Activated CD4-positive, alpha-beta T cell treated with anti-CD3 and anti-CD28 coated beads, Interleukin-2, amount 10 ng/mL, durations not matched to agents 7 days and 5 days (primary cell): ENCODE measurements at places on chromosomes 2 and 18. TPM values are rescaled to one million over a fixed set of nuclear protein-coding genes. Genes with fewer than 3 reads are reported as not detected.

FEV gene
- not detected for total RNA-seq

RFTN2 gene
- total RNA-seq = not detected

TTR gene
- total RNA-seq = not detected

AGXT gene
- total RNA-seq = not detected

FOXI3 gene
- total RNA-seq = not detected

HOXD3 gene
- not detected for total RNA-seq

UGT1A5 gene
- total RNA-seq = not detected

DNA sequence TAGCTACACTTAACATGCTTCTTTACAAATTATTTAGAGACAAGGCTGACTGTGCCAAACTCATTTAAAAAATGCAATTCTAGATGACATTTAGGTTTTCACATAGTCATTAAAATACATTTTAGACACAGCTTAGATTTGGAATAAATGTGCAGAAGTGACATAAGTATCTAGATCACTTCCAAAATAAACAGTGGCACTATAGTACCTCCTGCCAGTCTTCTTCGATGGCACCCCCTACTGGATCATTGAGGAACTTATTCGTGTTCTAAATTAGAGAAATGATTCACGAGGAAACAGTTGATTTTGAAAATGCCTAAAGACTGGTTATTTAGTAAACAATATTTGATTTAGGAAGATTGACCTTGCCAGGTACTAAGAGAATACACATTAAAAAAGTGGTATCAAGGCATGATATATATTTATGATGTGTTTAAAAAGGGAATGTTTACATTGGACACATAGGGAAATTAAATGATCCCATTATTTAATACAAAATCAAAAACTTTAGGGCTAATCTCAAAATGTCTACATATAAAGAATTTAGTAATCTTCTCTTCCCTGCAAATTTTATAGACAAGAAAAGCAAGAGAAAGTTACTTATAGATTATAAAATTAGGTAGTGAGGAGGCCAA, 323.9 kb downstream of the XIRP2 start:
- H3K4me1 ChIP-seq = no peaks in the 10 kb centered on the region
- no peaks in the 10 kb centered on the region for H3K27me3 ChIP-seq
- H3K4me3 ChIP-seq = no peak overlapping the region
- no peak overlapping the region for H3K27ac ChIP-seq
- H3K36me3 ChIP-seq = no peaks in the 10 kb centered on the region

- peaks cover 5% of the 10 kb centered on the region for H3K27me3 ChIP-seq
- H3K27ac ChIP-seq = peak overlapping the region; percentile 88
- peak overlapping the region; percentile 38 for H3K4me3 ChIP-seq
These were observed 20.1 kb upstream of the TNP1 start for GRCh38 chr2:216879727-216880508.

DNA sequence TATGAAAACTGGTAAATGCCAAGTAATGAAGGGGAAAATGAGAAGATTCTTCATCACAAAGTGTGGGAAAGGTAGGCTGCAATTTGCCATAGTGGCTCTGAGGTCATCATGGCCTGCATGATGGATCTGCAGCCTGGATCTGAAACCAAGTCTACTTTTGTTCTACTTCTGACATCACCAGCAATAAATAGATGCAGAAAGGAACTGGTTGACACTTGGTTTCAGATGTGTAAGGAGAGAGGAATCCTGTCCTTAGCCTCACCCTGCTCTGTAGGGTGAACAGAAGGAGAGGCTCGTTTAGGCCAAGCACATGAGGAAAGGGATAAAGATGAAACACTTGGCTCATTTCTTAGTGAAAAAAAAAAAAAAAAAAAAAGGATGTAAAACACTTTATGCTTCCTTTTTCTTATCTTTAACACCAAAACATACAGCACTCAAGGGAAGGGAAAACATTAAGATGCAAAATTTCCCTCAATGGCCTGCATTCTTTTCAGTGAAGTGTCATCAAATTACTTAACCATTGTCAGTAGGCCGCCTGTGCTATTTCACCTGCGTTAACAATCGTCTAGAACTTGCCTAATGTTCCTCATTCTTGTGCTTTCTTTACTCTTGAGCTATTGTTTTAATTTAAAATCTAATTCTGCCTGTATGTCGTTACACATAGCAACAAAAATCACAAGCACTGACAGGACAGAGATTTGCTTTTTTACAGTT, 3.9 kb downstream of the NEB start:
- no peaks in the 10 kb centered on the region for H3K4me1 ChIP-seq
- no peak for DNase-seq
- H3K27me3 ChIP-seq = peaks cover 8% of the 10 kb centered on the region
- H3K27ac ChIP-seq = no peak overlapping the region

DNA sequence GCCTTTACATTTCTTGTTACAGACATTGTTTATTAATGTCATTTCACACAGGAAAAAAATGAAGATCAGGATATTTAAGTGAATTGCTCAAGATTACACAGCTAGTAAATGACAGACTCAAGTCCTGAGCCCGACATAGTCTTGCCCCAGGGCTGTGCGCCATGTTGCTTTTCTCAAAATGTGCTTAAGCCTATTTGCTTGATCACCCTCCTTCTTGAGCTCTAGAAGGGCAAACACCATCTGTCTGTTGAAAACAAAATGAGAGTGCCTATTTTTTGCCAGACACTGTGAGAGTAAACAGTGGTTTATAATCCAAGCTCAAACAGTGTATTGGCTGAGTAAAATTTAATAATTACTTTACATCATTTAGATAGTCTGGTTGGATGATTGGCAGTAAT, 34.8 kb upstream of the HNMT start:
- no peaks in the 10 kb centered on the region for H3K36me3 ChIP-seq
- no peaks in the 10 kb centered on the region for H3K27me3 ChIP-seq
- no peak for DNase-seq

DNA sequence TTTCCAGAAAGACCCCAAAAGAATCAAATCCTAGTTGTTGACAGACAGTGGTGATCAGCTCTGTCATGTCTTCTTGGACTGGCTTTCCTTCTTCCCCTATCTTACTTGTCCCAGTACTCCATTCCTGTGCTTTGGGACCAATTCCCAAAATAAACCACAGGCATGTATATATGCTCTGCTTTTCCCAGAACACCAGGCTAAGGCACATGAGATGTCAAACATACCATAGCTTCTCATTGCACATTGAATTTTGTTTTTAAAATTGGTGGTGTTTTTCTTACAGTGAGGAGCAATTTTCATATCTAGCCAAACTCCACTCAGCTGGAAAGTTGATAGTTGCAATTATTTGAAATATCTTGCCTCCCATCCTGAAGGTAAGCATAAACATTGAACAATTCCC, 88.9 kb upstream of the RGPD4 start:
- DNase-seq = no peak
- no peak overlapping the region for H3K4me3 ChIP-seq
- H3K4me1 ChIP-seq = no peaks in the 10 kb centered on the region
- H3K36me3 ChIP-seq = no peaks in the 10 kb centered on the region
- H3K27me3 ChIP-seq = peaks cover 1% of the 10 kb centered on the region
